NCI-H1417 treated with DMSO at 0.1 percent for 48 hours (cell line): ENCODE measurements at places on chromosomes 6 and 20.

GRCh38 chr20:35433337-35433736 is 4.7 kb downstream of the GDF5 start:
- no peak for DNase-seq

- DNase-seq = no peak
These were observed 105.2 kb upstream of the LRFN2 start for GRCh38 chr6:40692337-40692736.

DNA sequence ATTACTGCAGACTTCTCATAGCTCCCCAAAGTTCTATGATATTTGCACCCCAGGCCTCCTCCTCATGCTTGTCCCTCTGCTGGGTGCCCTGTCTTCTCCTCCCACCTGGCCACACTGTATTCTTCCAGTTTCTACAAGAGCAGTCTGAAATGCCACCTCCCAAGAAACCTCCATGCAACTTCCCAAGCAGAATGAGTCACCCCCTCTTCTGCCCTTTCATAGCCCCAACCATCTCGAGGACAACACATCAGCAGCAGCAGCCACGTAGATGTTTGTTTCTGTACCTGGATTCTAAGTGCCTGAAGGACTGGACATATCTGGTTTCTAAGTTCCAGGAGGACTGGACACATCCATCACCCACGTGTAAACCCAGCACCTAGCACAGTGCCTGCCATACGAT is 6.6 kb upstream of the ULBP2 start:
- no peak for DNase-seq

- no peak for DNase-seq
These were observed 13.5 kb upstream of the TGM2 start for GRCh38 chr20:38178581-38178980.

DNA sequence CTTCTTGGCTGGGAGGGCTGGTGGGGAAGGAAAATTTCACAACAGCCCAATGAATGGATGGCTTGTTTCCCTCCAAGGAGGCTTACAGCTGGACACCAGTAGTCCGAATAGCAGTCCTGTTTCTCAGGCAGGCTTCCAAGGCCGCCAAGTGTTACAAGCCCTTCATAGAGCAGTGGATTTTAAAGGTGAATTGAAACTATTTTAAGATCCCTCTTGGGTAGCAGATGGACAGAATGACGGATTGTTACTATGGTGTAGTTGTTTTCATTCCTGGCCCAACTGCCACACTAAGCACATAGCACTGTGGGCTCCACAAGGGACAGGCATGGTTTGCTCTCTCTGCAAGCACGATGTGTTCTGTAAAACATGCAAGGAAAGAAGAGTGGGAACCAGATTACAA is 203.3 kb upstream of the TAB2 start:
- DNase-seq = no peak

DNA sequence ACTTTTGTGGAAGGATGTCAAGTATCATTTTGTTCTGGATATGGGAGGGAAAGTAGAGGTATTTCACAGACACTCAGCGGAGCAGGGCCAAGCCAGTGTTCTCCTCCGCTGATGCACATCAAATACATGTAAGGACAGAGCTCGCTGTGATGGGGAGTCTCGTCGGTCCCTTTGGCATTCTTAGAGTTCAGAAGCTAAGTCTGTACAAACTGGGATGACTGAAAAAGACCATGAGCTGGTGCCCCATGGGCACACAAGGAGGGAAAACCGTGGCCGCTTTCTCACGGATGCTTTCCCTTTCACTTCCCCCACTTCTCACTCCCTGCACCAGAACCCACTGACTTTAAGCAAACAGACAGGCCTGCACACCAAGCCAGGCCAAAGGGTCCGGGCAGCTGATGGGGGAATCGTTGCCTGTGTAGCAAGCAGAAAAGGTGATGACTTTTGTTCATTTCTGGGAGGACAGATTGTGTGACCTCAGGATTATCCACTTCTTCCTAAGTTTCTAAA is 27.7 kb upstream of the MPC1 start:
- DNase-seq = no peak

- no peak for DNase-seq
These were observed 26.6 kb upstream of the ILRUN start for GRCh38 chr6:34723203-34723602.

DNA sequence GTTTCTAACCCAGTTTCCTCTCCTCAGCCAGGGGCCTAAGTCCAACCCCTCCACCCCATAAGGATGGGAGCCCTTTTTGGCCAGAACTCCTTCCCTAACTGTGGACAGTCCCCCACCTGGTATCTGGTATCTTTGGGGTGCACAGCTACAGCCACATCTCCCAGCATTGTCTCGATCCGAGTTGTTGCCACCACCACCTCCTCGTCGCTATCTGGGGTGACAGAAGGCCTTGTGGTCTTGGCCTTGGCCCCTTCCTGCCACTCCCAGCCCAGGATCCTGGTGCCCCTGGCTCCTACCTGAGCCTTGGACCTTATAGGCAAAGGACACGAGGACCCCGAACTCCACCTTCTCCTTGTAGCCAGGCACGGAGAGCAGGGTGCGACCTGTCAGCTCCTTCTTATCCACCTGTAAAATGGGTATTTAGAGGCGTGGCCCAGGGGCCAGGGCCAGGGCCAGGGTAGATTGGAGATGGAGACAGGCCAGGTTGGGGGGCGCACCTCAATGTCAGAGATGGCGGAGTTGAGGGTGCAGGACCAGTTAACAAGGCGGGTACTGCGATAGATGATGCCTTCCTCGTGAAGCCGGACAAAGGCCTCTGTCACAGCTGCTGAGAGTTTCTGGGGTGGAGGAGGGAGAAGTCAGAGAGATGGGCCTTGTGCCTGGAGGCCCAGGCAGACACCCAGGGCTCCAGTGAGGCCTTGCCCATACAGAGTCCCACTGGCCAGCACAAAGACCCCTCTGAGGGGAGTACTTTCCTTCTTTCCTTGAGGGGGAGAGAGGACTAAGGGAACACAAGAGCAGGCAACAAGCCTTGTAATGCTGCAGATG is 7.2 kb upstream of the VWA7 start:
- DNase-seq = no peak
